Fibroblast of skin of left biceps (primary cell): ENCODE measurements at places on chromosomes 12 and 14.

DNA sequence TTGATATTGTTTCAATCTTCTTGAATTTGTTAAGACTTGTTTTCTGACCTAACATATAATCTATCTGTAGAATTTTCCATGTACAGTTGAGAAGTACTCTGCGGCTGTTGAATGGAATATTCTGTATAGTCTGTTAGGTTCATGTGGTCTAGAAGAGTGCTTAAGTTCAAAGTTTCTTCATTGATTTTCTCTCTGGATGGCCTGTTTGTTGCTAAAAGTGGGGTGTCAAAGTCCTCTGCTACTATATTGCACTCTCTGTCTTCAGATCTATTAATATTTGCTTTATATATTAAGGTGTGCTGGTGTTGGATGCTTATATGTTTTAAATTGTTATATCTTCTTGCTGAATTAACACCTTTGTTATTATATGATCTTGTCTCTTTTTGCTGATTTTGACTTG lies 290.9 kb upstream of the STXBP6 start:
- no peak for DNase-seq

- peak; percentile 29 for DNase-seq
Measured at GRCh38 chr12:953776-954175, 4.3 kb upstream of the RAD52 start.

- DNase-seq, result no peak
Measured at GRCh38 chr12:81465191-81465590, 294.0 kb downstream of the PPFIA2 start.

DNA sequence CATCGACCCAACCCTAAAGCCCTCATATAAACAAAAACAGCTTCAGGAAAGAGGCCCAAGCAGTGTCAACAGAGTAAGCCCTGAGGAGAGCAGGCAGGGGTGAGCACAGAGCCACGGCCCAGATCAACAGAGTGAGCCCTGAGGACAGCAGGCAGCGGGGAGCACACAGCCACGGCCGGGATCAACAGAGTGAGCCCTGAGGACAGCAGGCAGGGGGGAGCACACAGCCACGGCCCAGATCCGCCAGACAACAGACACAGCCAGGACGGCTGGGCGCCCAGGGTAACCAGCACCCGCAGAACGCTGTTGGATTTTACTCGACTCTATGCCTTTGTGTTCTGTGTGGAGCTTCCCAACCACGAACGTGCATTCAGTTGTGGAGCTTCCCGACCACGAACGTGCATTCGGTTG lies 15.0 kb downstream of the CCDC85C start:
- DNase-seq, result no peak

- no peak for DNase-seq
Measured at GRCh38 chr12:132386926-132387497, 57.6 kb upstream of the GALNT9 start.

DNA sequence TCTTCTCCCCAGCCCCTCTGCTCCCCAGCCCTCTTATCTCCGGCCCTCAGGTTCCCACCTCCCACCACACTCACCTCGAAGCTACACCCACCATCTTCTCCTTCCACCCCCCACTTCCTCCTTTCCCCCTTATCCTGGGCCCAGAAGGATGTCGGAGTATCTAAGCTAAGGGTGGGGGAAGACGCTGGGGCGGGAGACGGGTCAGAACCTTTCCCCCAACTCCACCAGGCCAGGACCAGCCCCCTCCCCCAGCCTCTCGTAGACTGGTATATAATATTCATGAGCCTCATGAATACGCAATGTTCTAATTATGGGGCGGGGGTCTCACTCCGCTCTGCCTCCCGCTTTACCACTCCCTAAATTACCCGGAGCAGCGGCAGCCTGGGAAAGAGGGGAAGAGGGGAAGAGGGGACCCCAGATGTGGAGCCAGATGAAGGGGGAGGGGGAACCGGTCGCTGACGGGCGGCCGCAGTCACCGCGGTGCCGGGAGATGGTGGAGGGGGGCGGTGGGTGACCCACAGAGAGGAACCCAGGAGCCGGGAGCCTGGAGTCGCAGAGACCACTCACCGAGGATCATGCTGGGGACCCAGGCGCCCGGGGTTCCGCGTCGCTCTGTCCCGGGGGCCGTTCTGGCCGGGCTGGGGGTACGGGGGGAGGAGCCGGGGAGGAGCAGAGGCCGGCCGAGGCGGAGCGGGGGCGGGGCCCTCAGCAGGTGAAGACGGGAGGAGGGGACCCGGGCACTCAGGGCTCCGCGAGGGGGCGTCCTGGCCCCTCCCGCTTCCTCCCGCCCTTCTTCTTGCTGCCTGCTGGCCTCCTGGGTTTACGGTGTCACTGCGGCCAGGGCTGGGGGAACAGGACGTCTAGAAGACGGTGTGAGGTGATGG lies 6.4 kb upstream of the ZNF385A start:
- no peak for DNase-seq

DNA sequence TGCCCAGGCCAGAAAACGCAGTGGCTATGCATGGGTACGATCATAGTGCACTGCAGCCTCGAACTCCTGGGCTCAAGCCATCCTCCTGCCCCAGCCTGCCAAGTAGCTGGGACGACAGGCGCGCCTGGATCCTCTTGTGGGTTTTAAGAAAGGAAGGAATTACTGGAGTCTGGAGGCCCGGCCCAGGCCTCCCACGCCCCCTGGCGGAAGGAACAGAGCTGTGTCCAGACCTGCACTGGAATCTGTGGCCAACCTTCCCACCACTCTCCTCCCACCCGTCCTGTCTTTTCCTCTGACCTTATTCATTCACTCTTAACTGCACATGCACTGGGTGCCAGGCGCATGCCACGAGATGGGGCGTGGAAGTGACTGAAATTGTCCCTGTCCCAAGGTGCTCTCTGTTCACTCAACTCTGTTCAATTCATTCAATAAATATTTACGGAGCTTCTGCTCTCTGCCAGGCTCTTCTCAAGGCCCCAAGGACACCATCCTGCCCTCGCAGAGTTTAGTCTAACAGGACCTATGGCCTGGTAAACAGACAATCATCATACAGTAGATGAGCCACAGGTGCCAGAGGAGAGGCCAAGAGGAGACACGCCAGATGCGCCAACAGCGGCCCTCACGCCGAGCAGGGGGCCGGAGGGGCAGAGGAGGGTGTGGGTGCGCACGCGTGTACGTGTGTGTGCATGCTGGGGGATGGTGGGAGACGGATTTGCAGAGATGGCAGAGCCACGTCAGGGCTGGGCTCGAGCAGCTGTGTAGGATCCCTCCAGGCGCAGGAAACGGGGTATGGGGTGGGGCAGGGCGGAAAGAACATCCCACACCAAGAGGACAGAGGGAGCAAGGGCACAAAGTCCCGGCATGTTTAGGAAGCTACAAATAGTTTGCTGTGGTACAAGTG lies 13.7 kb upstream of the TMEM106C start:
- peak; percentile 33 for DNase-seq

GRCh38 chr12:3473844-3474243 lies 17.2 kb upstream of the PRMT8 start:
- no peak for DNase-seq

- no peak for DNase-seq
Measured at GRCh38 chr12:52529846-52530245, 9.7 kb upstream of the KRT5 start.

DNA sequence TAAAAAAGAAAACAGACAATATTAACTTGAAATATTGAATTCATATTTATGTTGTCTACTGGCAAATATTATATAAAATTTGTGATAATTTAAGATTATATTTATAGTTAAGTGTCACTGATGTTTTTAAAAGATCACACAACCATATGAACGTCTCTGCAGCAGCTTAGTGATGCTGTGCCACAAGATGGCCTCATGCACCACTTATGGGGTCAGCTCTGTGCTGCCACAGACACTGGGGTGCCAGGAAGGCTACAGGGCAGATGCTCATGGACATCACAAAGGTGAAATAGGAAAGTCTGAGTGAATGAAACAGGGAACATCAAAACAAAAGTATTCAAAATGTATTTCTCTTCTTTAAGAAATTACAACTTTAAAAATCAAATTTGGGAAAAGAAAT lies 13.1 kb downstream of the ATXN3 start:
- DNase-seq, result no peak

DNA sequence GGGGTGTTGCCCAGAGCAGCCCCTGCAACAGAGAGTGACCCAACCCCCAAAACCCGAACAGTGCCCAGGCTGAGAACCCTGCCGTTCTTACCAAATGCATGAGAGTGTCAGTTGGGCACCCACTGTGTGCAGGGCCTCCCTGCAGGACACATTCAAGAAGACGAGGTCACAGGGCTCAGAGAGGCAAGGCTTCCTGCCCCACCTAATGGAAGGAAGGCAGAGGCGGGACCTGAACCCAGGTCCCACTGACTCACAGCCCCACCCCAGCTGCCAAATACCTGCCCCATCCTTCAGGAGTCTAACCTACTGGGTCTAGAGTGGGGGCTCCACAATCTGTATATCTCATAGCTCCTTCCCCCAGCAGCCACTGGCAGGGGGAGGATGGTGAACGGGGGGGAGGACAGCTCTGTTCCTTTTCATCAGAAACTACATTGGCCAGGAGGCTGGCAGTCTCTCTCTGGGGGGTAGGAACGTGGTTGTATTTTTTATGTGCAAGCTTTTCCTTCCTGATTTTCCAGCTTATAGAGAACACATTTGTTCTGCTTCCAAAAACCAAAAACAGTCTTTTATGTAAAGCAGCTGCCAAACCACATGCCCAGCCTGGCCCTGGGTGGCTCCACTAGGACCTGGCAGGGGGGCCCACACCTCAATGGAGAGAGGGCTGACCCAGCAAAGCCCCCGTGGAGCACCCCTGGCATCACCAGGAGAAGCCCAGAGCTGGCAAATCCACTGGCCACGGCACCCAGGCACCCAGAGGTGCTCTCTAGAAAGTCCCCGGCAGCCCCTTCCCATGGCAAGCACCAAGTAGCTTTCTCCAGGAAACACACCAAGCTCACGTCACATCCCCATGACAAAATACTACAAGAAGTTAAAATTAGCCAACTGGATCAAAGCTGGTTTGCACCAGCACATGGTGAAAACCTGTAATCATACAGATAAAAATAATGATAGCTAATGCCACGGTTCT lies 17.0 kb downstream of the NCOR2 start:
- DNase-seq, result no peak

DNA sequence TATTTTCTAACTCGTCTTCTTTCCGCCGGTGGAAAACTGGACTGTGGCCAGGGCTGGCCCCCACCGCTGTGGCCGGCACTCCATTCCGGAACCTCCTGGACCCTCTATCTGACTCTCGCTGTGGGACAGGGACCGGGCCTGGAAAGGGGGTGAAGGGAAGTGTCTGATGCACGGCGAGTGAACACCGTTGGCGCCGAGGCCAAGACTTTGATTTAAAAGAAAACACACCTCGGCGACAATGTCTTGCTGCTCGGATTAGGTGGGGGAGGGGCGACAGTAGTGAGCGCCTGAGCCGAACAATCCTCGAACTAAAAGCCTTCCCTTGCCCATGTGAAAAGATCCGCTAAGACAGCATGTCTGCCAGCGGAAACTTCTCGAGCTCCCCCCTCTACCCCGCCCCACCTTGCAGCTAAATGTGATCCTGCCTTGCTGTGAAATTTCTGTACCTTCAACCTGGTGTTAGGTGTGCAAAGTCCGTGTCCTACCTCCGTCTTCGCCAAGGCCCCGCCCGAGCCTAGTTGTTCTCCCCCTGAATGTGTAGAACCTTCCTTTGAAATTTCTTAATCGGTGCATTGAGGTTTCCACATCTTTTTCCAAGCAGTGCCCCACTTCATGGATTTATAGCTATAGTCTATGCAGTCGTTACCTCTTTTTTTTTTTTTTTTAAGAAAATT lies 862 bp upstream of the HOTAIR start:
- DNase-seq, result no peak

DNA sequence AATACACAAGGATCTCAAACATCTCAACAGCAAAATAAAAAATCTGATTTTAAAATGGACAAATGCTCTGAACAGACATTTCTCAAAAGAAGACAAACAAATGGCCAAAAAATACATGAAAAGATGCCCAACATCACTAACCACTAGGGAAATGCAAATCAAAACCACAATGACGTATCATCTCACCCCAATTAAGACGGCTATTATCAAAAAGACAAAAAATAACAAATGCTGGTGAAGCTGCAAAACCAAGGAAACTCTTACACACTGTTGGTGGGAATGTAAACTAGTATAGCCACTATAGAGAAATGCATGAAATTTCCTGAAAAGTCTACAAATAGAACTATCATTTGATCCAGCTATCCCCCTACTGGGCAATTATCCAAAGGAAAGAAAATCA lies 145.0 kb downstream of the BTG1 start:
- no peak for DNase-seq

DNA sequence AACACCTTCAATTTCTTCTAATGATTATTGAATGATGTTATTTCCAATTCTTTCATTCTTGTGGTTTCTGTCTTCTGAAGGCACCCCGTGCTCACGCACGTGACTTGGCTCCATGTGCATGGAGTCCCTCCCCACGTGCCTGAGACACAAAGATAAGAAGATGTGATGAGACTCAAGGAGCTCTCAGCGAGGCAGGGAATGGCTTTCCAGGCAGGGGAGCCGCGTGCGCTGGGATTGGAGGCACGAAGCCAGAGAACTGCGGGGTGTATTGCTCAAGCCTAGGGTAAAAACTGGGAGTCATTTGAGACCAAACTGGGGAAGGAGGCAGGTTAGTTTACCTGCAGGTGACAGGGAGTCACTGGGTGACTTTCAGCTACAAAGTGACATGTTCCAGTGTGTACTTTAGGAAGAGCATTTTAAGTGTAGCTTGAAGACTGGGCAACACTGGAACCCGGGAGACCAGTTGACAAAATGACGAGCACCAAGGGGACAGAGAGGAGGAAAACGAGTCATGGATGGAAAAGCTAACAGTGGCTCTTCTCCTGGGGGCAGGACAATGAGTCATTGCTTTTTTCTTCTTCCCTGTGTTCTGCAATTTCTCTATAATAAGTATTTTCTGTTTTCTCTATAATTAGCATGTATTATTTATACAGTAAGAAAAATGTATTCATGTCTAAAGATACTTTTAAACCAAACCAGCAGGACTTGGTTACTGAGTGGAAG lies 311.7 kb upstream of the FKBP4 start:
- DNase-seq, result no peak

DNA sequence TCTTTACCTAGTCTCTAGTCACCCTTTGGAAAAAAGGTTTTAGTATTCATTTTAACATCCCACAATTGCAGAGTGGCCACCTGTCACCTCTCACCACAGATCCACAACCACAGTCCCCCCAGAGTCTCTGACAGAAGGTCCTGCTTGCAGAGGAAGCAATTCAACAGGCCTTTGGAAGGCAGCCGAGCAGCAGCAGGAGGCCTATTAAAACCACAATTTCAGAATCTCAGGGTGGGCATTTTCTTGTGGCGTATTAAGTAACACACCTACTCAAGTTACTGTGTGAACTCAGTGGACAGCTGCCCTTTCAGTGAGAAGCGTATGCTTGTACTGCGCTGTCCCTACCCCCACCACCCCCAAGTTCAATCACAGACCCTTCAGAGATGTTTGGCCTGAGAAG lies 234.0 kb upstream of the HMGA2 start:
- DNase-seq, result no peak

GRCh38 chr12:131091413-131091975 lies 137.8 kb downstream of the ADGRD1 start:
- DNase-seq, result no peak

- DNase-seq, result no peak
Measured at GRCh38 chr12:104155711-104156555, 17.9 kb upstream of the NFYB start.

DNA sequence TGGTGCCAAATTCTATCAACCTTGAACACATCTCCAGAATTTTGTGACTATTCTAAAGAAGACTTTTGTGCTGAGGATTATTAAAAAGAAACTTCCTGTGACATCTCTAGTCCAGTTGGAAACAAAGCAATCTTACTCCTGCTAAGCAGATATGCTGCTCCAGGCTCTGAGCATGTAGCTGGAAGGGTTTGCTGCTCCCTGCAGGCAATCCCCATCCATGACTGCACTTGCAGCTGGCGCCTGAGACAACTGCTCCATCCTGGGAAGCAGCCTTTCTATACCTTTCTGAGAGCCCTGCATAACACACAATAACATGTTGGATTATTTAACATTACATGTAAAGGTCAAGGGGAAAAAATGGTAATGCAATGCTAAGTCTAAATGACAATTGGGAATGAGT lies 105.1 kb downstream of the NDUFA12 start:
- no peak for DNase-seq
